ENCODE measurements at places on chromosomes 7 and 10. TPM values are rescaled to one million over a fixed set of nuclear protein-coding genes. Genes with fewer than 3 reads are reported as not detected.

Gene CABCOCO1
- polyA plus RNA-seq, result not detected

DNA sequence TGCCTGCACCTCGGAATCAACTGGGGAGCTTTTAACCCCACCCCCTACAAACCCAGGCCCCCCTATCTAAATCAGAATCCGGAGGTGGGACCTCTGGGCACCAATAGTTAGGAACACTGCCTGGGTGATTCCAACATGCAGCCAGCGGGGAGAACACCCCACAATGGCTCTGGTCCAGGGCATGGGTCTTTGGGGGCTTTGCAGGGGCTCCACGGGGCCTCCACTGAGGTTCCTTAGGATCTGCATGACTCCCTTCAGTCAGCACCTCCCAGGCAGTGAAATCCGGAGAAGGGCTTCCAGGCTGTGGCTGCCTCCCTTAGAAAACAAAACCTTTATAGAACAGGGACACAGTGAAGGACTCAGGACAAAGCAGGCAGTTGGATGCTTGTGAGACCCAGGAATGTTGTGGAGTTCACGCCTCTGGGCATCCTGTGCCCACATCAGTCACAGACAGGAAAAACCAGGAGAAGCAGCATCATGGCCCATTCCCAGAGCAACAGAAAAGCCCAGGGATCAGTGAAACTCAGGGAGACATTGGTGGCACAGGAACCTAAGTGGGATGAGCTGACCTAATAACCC, 16.5 kb upstream of the AOC1 start:
- no peak overlapping the region for H3K4me3 ChIP-seq
- H3K27ac ChIP-seq, result no peak overlapping the region
- peaks cover 5% of the 10 kb centered on the region for H3K27me3 ChIP-seq
- H3K36me3 ChIP-seq, result no peaks in the 10 kb centered on the region
- no peaks in the 10 kb centered on the region for H3K4me1 ChIP-seq

GRCh38 chr7:152336754-152337368, 98.9 kb downstream of the KMT2C start:
- no peak overlapping the region for H3K4me3 ChIP-seq
- peak; percentile 45 for DNase-seq
- H3K36me3 ChIP-seq, result no peaks in the 10 kb centered on the region
- no peaks in the 10 kb centered on the region for H3K4me1 ChIP-seq
- no peaks in the 10 kb centered on the region for H3K27me3 ChIP-seq

Gene CLRN3
- polyA plus RNA-seq, result 0.07 TPM

GRCh38 chr7:76372984-76373833, 14.4 kb upstream of the YWHAG start:
- no peak overlapping the region for H3K4me3 ChIP-seq
- no peaks in the 10 kb centered on the region for H3K36me3 ChIP-seq
- peak; percentile 36 for DNase-seq
- H3K27me3 ChIP-seq, result peaks cover under 1% of the 10 kb centered on the region

DNA sequence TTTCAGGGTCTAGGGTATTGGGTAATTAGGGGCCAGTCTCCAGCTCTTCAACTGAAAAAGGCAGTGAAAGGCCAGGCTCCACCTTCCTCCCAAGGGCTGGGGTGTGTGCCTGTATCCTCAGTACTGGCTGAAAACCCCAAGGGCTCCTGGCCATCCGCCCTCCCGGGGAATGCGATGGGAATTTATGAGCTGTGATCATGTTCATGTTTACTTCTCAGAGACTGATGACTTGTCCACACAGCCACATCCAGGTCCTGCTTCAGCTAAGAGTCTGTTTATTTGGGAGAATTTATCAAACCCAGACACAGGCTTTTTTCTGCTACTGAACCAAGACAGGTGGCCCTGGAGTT, 91.7 kb downstream of the CCDC3 start:
- no peak for DNase-seq
- no peak overlapping the region for H3K27ac ChIP-seq
- H3K4me1 ChIP-seq, result peaks cover 5% of the 10 kb centered on the region
- H3K4me3 ChIP-seq, result no peak overlapping the region

Gene SHTN1
- 4.8 TPM for polyA plus RNA-seq

DNA sequence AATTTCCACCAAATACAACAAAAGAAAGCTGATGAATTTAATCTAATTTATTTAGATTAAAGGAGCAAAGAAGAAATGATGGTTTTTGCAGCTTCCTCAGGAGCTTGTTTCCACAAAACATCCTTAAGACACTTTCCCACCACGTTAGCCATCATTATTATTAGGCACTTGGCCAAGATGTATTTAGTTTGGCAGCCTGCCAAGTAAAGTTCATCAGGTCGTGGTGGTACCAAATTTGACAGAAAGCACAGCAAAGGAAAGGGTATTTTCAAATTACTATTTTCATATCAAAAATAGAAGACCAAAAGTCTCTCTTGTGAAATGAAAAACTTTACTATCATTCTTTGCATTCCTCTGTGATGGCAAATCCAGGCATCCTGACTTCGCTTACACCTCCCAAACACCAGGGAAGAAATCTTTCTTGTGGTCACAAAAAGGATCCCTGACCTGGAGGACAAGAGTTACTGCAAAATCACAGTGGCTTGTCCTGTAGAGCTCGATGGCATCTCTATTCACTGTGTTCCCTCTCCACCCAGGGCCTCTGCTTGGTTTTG, 123.1 kb upstream of the INHBA start:
- no peak overlapping the region for H3K27ac ChIP-seq
- peak; percentile 12 for DNase-seq
- no peaks in the 10 kb centered on the region for H3K27me3 ChIP-seq
- no peaks in the 10 kb centered on the region for H3K36me3 ChIP-seq
- H3K4me3 ChIP-seq, result no peak overlapping the region

Gene ABCA13
- polyA plus RNA-seq, result 0.01 TPM

- no peaks in the 10 kb centered on the region for H3K36me3 ChIP-seq
- peaks cover 10% of the 10 kb centered on the region for H3K4me1 ChIP-seq
- no peak for DNase-seq
- no peaks in the 10 kb centered on the region for H3K27me3 ChIP-seq
These were observed 16.3 kb downstream of the SMURF1 start for GRCh38 chr7:99127636-99128035.

GRCh38 chr10:122138831-122139625, 132.1 kb upstream of the BTBD16 start:
- no peak overlapping the region for H3K4me3 ChIP-seq
- DNase-seq, result no peak
- H3K4me1 ChIP-seq, result peaks cover 35% of the 10 kb centered on the region
- peak overlapping the region; percentile 99 for H3K27ac ChIP-seq
- H3K36me3 ChIP-seq, result peaks cover 4% of the 10 kb centered on the region
- H3K27me3 ChIP-seq, result no peaks in the 10 kb centered on the region

Gene MKI67
- polyA plus RNA-seq, result 12.8 TPM

DNA sequence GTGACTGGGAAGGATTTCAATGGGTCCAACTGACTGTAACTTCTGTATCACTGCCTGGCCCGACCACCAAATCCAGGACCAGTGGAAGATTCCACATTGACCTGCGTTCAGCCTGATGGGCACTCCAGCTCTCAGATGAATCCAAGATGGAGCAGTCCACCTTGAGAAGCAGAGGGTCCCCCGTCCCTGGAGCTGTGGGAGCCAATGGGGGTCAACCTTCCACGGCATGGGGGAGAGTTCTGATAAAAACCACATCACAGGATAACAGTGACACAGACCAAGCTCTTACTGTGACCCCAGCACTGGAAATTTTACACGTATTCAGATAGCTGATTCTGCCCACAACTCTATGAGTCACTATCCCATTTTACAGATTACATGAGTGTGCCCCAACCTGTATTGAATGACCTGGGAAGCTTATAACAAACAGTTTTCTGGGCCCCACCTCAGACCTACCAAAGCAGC, 11.2 kb downstream of the ZCCHC24 start:
- peaks cover 3% of the 10 kb centered on the region for H3K4me1 ChIP-seq
- no peak overlapping the region for H3K27ac ChIP-seq
- no peak for DNase-seq
- H3K36me3 ChIP-seq, result no peaks in the 10 kb centered on the region

Gene EPO
- not detected for polyA plus RNA-seq

Gene HOXA6
- polyA plus RNA-seq, result 10.0 TPM

- DNase-seq, result no peak
- no peaks in the 10 kb centered on the region for H3K4me1 ChIP-seq
- H3K36me3 ChIP-seq, result no peaks in the 10 kb centered on the region
These were observed 14.6 kb downstream of the AMZ1 start for GRCh38 chr7:2702594-2702957.

Gene MACC1
- not detected for polyA plus RNA-seq

- peaks cover 33% of the 10 kb centered on the region for H3K4me1 ChIP-seq
- peak overlapping the region; percentile 87 for H3K27ac ChIP-seq
- H3K27me3 ChIP-seq, result no peaks in the 10 kb centered on the region
- no peaks in the 10 kb centered on the region for H3K36me3 ChIP-seq
These were observed 500 bp downstream of the CUL1 start for GRCh38 chr7:148699024-148699781.

DNA sequence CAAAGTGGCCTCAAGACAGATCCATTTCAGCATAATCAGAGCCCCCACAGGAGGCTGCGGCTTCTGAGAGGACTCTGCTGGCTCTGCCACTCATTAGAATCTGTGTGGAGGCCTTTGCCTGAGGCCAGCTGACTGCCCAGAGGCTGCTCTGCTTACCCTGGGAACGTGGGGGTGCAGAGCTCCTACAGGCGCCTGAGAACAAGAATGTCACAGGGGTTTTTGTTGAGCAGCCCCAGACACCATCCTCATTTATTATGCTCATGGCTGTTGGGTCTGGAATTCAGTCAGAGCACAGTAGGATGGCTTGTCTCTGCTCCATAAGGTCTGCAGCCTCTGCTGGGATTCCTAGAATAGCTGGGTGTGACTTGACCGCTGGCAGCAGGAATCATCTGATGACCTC, 101.8 kb upstream of the GDF10 start:
- no peak overlapping the region for H3K27ac ChIP-seq
- H3K27me3 ChIP-seq, result no peaks in the 10 kb centered on the region
- no peak for DNase-seq
- H3K36me3 ChIP-seq, result no peaks in the 10 kb centered on the region

GRCh38 chr10:22301193-22301592, 15.0 kb upstream of the COMMD3 start:
- H3K27me3 ChIP-seq, result peaks cover 2% of the 10 kb centered on the region
- no peaks in the 10 kb centered on the region for H3K36me3 ChIP-seq
- no peaks in the 10 kb centered on the region for H3K4me1 ChIP-seq
- no peak overlapping the region for H3K27ac ChIP-seq
- DNase-seq, result no peak

- peak; percentile 54 for DNase-seq
- H3K4me1 ChIP-seq, result peaks cover 27% of the 10 kb centered on the region
- H3K4me3 ChIP-seq, result no peak overlapping the region
- H3K27me3 ChIP-seq, result no peaks in the 10 kb centered on the region
- H3K36me3 ChIP-seq, result peaks cover 1% of the 10 kb centered on the region
These were observed 97.5 kb downstream of the TCF7L2 start for GRCh38 chr10:113047605-113047962.

DNA sequence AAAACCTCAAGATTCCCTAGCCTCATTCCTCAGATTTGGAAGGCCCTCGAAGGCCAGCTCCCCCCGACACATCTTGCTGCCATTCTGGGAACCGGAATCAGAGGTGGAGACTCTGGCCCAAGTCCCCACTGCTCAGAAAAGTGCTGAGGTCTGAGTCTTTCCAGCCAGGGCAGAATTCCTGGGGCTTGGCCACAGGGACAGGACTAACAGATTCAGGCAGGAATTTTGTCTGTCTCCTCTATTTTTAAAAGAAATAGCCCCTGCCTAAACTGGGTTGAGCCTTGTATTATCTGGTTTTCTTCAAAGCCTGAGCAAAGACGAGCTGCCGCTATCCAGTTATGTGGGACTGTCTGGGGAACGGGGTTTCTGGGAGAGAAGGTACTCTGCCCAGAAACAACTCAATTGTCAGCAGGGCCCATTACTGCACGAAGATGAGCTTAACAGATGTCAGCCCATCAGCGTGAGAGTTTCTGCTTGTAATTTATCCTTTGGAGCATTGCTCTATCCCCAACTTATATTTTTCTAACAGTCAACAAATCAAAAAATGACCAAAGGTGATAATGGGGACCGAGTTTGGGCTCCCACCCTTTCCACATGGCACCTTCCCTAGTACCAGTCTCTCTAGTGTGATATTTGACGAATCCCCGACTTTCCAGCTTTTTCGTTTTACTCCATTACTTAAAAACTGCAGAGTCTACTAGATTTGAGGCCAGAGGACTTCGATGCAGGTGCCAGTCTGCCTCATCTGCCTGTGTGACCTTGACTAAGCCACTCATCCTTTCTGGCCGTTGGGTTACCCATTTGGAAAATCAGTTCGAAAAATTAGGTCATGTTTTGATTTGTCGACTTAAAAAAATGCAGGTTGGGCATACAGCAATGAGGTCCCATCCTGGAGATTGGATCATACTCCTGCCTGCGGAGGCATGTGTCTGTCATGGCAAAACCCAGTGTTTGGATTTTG, 110.9 kb downstream of the WDR11 start:
- no peak overlapping the region for H3K4me3 ChIP-seq
- no peak overlapping the region for H3K27ac ChIP-seq

Gene OR2A42
- not detected for polyA plus RNA-seq

Gene OPALIN
- polyA plus RNA-seq, result not detected

DNA sequence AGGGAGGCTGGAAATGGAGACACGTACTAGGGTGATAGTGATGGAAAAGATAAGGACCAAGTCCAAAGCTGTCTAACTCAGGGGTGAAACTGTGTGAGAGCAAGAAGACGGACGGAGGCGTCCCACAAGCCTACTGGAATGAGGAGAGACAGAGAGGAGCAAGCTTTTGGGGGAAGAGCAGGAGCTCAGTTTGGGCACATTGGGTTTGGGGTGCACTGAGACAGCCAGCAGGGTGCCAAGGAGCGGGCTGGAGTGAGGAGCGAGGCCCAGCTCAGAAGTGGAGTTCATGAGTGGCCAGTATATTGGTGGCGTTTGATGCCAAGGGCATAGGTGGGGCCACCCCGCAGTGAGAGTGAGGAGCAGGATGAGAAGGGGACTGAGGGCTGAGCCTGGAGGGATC, 22.6 kb downstream of the GHRHR start:
- peaks cover 26% of the 10 kb centered on the region for H3K4me1 ChIP-seq
- H3K27me3 ChIP-seq, result no peaks in the 10 kb centered on the region
- H3K27ac ChIP-seq, result peak overlapping the region; percentile 22
- H3K36me3 ChIP-seq, result no peaks in the 10 kb centered on the region
